ENCODE measurements at places on chromosomes 2 and 18.

DNA sequence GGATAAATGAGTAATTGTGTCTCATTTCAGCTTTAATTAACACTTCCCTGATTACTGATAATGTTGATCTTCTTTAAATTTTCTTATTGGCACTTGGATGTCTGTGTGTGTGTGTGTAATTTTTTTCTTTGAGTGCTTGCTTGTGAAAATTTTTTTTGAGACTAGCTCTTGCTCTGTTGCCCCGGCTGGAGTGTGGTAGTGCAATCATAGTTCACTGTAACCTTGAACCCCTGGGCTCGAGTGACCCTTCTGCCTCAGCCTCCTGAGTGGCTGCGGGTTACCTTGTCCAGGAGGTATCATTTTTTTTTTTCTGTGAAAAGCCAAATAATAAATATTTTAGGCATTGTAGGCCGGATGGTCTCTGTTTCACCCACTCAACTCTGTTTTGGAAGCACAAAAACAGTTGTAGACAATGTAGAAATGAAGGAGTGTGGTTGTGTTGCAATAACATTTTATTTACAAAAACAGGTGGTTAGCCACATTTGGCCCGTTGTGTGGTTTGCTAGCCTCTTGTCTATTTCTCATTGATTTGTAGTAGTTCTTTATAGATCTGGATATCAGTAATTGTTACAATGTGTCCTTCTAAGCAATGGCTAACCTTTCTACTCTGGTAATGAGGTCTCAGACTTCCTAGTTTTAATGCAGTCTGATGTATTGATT lies 7.9 kb downstream of the IL1RL2 start:
- no peak for DNase-seq

- DNase-seq = no peak
Observed at GRCh38 chr2:145007960-145008263, 488.0 kb upstream of the ZEB2 start.

- DNase-seq = no peak
Observed at GRCh38 chr2:152518034-152518433, 183.1 kb downstream of the FMNL2 start.

GRCh38 chr18:43054815-43055519 lies 60.5 kb downstream of the RIT2 start:
- no peak for DNase-seq

DNA sequence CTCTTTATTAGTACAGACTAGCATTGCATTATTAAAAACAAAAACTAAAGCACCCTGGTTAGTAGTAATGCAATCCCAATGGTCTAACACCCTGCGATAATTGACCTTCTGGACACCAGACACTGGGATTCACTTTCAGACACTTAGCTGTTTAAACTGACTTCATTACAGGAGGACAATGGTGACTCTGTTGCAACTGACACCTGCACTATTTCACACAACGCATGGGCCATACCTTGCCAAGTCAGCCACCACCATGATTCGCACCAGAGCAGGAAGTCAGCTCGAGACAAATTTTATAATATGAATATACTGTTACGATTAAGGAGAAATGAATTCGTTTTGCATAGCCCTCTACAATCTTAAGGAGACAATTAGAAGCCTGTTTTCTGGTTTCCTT lies 150.7 kb downstream of the MEIS1 start:
- DNase-seq = no peak

DNA sequence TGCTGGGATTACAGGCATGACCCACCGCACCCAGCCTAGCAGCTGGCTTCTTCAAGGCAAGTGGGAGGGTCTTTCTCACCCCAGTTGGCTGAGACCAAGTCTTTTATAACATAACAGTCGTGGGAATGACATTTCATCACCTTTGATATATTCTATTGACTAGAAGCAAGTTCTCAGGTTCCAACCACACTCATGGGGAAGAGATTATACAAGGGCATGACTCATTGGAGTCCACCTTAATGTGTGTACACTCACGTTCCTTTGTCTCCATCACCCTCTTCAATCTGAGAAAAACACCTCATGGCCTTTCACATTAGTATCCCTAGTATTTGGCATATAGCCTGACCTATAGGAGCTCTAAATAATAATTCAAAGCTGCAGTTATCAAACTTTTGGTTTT lies 2.8 kb upstream of the BBS5 start:
- DNase-seq = no peak

DNA sequence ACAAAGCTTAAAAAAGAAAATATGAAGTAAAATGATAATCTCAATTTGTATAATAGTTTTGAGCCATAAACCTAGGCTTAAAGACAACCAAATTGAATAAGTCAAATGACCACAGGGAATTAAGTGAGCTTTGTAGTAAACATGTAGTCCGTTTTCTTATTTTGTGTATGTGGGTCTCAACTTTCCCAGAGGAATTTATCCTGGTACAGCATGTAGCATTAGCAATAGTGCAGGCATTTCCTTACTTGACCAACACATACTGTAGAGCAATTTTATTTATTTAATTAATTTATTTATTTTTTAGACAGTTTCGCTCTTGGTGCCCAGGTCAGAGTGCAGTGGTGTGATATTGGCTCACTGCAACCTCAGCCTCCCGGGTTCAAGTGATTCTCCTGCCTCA lies 37.5 kb upstream of the MTCL1 start:
- DNase-seq = peak; percentile 50

GRCh38 chr2:47288864-47289263 lies 114.1 kb upstream of the MSH2 start:
- peak; percentile 98 for DNase-seq

GRCh38 chr2:85843543-85843942 lies 45.2 kb downstream of the ST3GAL5 start:
- no peak for DNase-seq

DNA sequence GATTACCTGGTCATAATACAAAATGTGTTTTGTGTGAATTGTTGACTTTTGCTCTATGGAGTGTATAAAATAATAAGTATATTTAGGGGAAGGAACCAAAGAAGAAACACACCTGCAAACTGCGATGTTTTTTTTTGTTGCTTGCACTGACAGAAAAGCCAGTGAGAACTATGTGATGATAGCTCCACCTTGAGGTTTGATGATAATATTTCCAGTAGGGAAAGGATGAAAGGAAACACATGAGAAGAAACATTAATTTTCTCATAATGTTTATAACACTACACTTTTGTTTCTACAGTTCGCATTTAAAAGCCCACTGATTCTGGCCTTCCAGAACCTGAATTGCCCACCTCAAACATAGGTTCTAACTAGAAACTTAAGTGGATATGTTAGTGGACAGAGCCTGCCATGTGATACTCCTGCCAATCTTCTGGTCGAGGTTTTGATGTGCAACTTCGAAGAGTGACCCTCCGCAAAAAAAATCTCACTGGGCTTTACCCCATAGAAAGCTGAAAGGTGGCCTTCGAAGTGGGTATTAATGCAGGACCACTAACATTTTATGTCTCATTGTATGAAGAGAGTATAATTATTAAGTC lies 476.4 kb upstream of the SPHKAP start:
- peak; percentile 49 for DNase-seq

DNA sequence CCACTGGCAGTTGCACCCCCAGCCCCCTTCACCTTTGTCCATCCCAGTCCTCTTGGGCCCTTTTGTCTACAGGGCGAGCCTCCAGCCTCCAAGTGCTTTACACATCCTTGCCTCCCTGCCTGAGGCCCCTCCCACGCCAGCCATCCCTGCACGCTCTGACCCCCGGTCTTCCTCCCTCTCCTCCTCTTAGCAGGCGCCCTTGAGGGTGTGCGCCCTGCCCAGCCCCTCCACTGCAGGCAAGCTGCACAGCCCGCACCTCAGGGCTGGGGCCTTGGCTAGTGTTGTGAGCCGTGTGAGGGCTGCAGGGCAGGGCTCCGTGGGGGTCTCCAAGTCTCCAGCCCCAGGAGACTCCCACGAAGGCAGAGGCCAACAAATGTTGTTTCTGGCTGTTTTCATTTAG lies 6.9 kb downstream of the BOK start:
- no peak for DNase-seq

GRCh38 chr2:241185961-241186360 lies 2.5 kb upstream of the ANO7 start:
- DNase-seq = no peak

- no peak for DNase-seq
Observed at GRCh38 chr2:82158150-82158549, 1853.6 kb upstream of the LRRTM1 start.

DNA sequence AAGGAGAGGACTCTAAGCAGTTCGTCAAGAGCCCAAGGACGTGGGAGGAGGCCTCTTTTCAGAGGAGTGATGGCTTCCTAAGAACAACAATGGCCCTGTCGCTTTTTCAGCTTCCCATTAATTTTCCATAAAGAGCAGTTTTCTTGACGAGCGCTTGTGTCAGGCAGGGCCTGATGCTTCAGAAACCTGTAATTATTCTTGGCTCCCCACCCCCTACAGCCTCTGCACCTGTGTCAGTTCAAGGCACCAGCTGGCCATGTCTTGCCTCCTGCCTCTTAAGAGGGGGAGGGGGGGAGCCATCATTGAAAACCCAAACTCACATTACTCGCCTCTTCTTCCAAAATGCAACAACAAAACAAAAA lies 32.3 kb downstream of the KLF7 start:
- no peak for DNase-seq

DNA sequence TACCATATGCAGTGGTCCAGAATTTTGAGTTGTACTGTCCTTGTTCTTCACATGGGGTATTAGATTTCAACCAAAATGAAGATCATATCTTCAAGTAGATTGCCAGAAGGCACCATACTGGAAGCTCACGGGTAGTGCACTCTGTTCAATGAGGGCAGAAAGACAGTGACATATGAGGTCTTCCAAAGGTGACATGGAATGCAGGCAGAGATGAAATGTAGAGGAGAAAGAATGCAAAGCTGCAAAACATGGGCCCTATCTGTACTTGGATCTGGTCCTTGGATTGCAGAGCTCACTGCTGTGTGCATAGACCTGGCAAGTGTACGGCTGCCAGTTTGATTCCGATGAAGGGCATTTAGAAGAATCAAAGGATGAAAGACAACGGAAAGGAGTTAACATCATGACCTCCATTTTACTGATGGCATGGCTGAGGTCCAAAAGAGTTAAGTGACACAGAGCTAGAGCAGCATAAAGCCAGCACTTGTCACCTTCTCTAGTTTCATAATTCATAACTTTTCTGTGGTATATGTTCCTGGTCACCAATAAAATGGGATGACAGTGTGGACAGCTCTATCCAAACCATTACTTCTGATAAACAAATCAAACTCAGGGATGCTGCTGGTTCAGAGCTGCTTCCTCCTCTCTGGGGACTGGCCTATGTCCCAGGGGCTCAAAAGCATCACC lies 64.7 kb downstream of the BCL2 start:
- DNase-seq = no peak

GRCh38 chr2:38540580-38541286 lies 62.0 kb downstream of the HNRNPLL start:
- DNase-seq = no peak

GRCh38 chr18:58544616-58545337 lies 84.1 kb downstream of the ALPK2 start:
- no peak for DNase-seq

DNA sequence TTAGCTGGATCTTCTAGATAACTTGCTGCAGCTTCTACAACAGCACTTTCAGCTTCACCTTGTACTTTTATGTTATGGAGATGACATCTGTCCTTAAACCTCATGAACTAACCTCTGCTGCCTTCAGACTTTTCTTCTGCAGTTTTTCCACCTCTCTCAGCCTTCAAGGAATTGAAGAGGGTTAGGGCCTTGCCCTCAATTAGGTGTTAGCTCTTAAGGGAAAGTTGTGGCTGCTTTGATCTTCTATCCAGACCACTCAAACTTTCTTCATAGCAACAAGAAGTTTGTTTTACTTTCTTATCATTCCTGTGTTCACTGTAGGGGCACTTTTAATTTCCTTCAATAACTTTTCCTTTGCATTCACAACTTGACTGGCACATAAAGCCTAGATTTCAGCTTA lies 52.3 kb downstream of the ARHGAP15 start:
- no peak for DNase-seq

DNA sequence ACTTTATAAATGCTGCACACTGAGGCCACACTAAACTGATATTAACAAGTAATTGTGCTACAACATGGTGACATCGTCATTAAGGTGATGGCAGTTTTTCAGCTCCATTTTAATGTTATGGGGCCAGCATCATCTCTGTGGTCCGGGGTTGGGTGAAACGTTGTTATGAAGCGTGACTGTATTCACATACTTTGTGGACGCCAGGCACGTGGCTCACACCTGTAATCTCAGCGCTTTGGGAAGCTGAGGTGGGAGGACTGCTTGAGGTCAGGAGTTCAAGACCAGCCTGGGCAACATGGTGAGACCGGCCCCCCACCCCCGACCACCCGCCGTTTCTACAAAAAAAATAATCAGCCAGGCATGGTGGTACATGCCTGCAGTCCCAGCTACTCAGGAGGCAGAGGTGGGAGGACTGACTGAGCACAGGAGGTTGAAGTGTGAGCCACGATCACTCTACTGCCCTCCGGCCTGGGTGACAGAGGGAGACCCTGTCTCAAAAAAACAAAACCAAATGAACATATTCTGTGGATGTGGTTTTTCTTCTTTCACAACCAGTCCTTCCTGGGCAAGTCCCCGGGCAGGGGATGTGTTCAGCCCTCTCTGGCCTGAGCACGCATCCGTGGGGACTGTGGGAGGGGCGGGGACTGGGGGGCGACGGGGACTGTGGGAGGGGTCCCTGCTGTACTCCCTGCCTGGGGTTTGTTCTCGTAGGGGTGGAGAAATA lies 12.9 kb upstream of the GAL3ST2 start:
- DNase-seq = no peak

GRCh38 chr2:203936535-203936934 lies at the start of gene ICOS:
Gene ICOS (plus strand): TSS chr2:203936763. CDS start chr2:203936815, 52 bp downstream.
- no peak for DNase-seq

- no peak for DNase-seq
Observed at GRCh38 chr18:79914614-79915160, 36.8 kb downstream of the SLC66A2 start.

- DNase-seq = no peak
Observed at GRCh38 chr18:10412933-10413332, 41.5 kb upstream of the APCDD1 start.

GRCh38 chr2:44933434-44933951 lies 8.0 kb upstream of the SIX3 start:
- no peak for DNase-seq

DNA sequence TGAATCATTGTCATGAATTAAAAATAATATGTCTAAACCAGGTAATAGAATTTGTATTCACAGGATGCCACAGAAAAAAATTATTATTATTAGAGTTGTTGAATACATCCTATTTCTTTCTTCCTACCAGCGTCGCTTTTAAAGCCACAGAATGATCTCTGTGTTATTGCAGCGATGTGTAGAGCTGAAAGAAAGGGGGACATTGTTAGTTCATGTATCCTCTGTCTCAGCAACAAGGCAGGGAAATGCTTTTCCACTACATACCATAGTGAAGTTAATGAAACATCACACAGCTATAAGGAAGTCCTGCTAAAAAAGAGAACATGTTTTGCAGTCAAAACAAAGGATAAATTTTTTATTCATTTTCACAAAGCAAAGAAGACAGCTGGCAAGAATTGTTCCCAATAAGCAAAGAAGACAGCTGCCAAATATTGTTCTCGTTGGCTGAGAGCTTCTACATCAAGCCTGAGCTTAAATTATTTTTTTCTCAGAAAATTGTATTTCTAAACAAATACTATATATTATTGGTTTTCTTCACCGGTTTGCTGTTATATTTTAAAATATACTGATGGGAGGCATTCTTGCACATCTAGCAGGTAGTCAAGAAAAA lies 1234.4 kb downstream of the SUCLG1 start:
- no peak for DNase-seq

- no peak for DNase-seq
Observed at GRCh38 chr18:50189160-50189559, 5.8 kb downstream of the MYO5B start.

GRCh38 chr2:105882920-105883435 lies 138.3 kb downstream of the NCK2 start:
- no peak for DNase-seq

- DNase-seq = no peak
Observed at GRCh38 chr2:191678437-191679100, 633 bp downstream of the NABP1 start.

Data from AG10803 (cell line).